ENCODE measurements at places on chromosomes 12 and 14.

- no peak for DNase-seq
Measured at GRCh38 chr12:77925536-77926108, 94.9 kb downstream of the NAV3 start.

DNA sequence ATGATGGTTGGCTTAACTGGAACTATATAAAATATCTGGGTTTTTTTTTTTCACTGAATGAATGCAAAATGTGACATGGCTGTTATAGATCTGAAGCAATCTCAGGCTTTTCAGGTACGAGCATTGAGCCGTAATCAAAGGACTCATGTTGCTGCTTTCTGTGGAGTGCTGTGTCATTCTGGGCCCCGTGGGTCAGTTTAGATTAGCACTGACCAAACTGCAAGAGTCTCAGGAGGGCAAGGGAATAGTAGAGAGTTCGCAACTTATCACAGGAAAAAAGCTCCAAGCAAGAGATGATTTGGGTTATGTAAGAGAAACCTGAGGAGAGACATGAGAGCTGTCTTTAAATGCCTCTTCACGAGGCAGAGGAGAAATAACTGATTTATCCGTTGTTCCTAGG, 59.1 kb downstream of the UBR7 start:
- DNase-seq: no peak

- no peak for DNase-seq
Measured at GRCh38 chr14:99412117-99413061, 68.3 kb downstream of the SETD3 start.

DNA sequence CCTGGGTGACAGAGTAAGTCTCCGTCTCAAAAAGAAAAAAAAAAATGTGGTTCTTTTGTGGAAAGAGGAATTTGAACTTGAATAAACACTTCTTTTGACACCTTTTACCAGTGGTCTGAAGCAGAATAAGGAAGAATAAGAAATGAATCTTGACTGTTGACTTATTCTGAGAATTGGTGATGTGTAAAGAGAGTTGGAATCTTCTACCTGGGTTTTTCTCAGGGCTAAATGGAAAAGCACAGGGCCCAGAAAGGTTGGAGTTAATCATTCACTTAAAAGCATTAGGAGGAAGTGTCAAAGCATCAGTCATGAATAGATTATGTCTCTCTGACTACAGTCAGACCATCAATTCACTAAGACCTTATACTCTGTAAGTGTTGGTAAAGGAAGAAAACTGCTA, 13.9 kb downstream of the PNMA1 start:
- no peak for DNase-seq

GRCh38 chr14:71563492-71564153, 368.6 kb upstream of the RGS6 start:
- no peak for DNase-seq
